ENCODE measurements at places on chromosomes 6 and 20. TPM values are rescaled to one million over a fixed set of nuclear protein-coding genes. Genes with fewer than 3 reads are reported as not detected.

The RIMS1 gene
- total RNA-seq, result 0.09 TPM

- no peaks in the 10 kb centered on the region for H3K36me3 ChIP-seq
- no peaks in the 10 kb centered on the region for H3K27me3 ChIP-seq
Measured at GRCh38 chr6:73614802-73615201, 39.0 kb downstream of the SLC17A5 start.

GRCh38 chr6:16148498-16148897 is 19.6 kb downstream of the MYLIP start:
- H3K27me3 ChIP-seq, result no peaks in the 10 kb centered on the region
- no peak overlapping the region for H3K27ac ChIP-seq
- H3K4me1 ChIP-seq, result no peaks in the 10 kb centered on the region
- H3K36me3 ChIP-seq, result peaks cover 17% of the 10 kb centered on the region
- DNase-seq, result no peak

DNA sequence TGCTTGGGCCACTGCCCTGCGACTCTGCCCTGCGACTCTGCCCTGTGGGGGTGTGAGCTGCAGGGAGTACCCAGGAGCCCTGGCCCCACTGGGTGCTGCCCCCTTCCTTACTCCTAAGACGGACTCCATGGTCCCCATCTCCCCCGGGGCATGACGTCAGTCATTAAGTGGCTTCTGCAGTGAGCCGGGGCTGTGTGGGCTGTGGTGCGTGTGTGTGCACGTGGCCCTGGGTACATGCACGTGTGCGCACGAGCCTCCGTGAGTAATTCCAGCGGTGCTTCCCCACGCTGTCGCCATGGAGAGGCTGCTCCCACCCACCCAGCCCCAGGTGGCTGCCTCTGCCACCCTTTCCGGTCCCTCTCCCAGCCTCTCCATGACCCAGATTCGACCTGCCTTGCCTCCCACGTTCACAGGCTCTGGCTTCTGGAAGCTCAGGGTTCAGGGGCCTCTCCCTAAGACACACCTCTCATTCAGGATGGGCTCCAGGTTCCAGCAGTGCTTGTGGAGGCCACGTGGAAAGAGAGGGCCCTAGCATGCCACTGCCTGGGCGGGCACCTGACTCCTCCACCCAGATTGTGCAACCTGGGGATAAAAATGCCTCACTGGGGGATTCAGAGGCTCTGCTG is 88.3 kb downstream of the DLGAP4 start:
- no peaks in the 10 kb centered on the region for H3K4me1 ChIP-seq
- no peaks in the 10 kb centered on the region for H3K36me3 ChIP-seq
- DNase-seq, result no peak
- H3K27ac ChIP-seq, result no peak overlapping the region
- H3K4me3 ChIP-seq, result no peak overlapping the region

DNA sequence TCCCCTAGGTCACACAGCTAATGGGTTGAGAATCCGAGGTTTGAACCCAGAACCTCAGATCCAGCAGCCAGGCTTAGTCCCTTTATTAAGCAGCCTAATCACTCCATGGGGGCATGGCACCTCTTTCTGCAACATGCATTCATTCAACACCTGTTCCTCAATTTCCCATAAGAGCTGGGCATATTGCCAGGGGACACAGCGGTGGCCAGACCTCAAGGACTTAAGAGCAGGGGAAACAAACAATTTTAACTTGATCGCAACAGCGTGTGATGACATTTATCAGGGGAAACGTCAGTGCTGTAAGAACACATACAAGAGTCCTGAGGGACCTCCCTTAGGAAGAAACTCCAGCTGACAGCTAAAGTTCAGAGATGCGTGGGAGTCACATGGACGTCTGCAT is 267.4 kb upstream of the CDH4 start:
- no peaks in the 10 kb centered on the region for H3K27me3 ChIP-seq
- DNase-seq, result no peak
- H3K27ac ChIP-seq, result no peak overlapping the region
- H3K36me3 ChIP-seq, result no peaks in the 10 kb centered on the region

The DDRGK1 gene
- 76.1 TPM for total RNA-seq

- H3K27me3 ChIP-seq, result no peaks in the 10 kb centered on the region
- H3K27ac ChIP-seq, result no peak overlapping the region
- DNase-seq, result no peak
- H3K36me3 ChIP-seq, result no peaks in the 10 kb centered on the region
Measured at GRCh38 chr6:20840675-20841074, 306.4 kb downstream of the CDKAL1 start.

- H3K4me1 ChIP-seq, result no peaks in the 10 kb centered on the region
- DNase-seq, result no peak
- no peaks in the 10 kb centered on the region for H3K27me3 ChIP-seq
- H3K4me3 ChIP-seq, result no peak overlapping the region
- no peaks in the 10 kb centered on the region for H3K36me3 ChIP-seq
Measured at GRCh38 chr20:46330072-46330763, 21.9 kb upstream of the CDH22 start.

GRCh38 chr6:46174904-46175303 is 4.1 kb upstream of the ENPP5 start:
- no peak for DNase-seq
- no peaks in the 10 kb centered on the region for H3K36me3 ChIP-seq
- H3K4me1 ChIP-seq, result no peaks in the 10 kb centered on the region
- no peak overlapping the region for H3K4me3 ChIP-seq
- H3K27me3 ChIP-seq, result no peaks in the 10 kb centered on the region

The OPRL1 gene
- not detected for total RNA-seq

- H3K4me1 ChIP-seq, result no peaks in the 10 kb centered on the region
- no peaks in the 10 kb centered on the region for H3K27me3 ChIP-seq
- no peak for DNase-seq
- H3K27ac ChIP-seq, result no peak overlapping the region
Measured at GRCh38 chr6:303263-303662, 11.0 kb downstream of the DUSP22 start.

- DNase-seq, result no peak
- no peaks in the 10 kb centered on the region for H3K4me1 ChIP-seq
- no peak overlapping the region for H3K27ac ChIP-seq
- no peak overlapping the region for H3K4me3 ChIP-seq
- no peaks in the 10 kb centered on the region for H3K36me3 ChIP-seq
Measured at GRCh38 chr6:154766288-154766687, 33.1 kb downstream of the SCAF8 start.

GRCh38 chr6:106300944-106301343 is 24.6 kb downstream of the ATG5 start:
- peaks cover 24% of the 10 kb centered on the region for H3K4me1 ChIP-seq
- no peaks in the 10 kb centered on the region for H3K27me3 ChIP-seq
- H3K27ac ChIP-seq, result no peak overlapping the region
- H3K4me3 ChIP-seq, result no peak overlapping the region
- H3K36me3 ChIP-seq, result no peaks in the 10 kb centered on the region

DNA sequence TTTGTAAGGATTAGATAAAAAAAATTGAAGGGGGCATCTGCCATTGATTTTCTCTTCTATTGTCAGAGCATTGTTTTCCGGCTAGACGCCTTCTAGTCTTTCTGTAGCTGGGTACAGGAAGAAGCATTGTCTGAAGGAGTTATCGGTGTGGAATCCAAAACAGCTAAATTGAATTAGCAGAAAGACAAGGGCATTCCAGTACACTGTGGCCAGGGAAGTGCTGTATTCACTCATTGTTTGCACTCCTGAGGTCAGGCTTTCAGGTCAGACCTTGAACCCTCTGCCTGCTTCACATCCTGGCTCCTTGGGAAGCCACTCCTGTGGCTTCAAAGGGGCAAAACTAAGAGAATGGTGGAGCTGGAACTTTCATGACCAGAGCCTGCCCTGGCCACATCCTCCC is 81.1 kb upstream of the SNAP25 start:
- H3K27ac ChIP-seq, result no peak overlapping the region
- H3K27me3 ChIP-seq, result no peaks in the 10 kb centered on the region
- DNase-seq, result no peak

GRCh38 chr20:9989066-9989724 is 45.6 kb upstream of the ANKEF1 start:
- H3K4me1 ChIP-seq, result no peaks in the 10 kb centered on the region
- no peak overlapping the region for H3K27ac ChIP-seq
- no peak overlapping the region for H3K4me3 ChIP-seq
- H3K36me3 ChIP-seq, result no peaks in the 10 kb centered on the region
- DNase-seq, result no peak
- H3K27me3 ChIP-seq, result no peaks in the 10 kb centered on the region

The HDGFL1 gene
- not detected for total RNA-seq

DNA sequence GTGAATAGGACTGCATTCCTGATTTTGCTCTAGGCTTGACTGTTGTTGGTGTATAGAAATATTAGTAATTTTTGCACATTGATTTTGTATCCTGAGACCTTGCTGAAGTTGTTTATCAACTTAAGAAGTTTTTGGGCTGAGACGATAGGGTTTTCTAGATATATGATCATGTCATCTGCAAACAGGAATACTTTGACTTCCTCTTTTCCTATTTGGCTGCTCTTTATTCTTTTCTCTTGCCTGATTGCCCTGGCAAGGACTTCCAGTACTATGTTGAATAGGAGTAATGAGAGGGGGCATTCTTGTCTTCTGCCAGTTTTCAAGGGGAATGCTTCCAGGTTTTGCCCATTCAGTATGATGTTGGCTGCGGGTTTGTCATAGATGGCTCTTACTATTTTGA is 13.4 kb downstream of the HLA-DOB start:
- H3K27me3 ChIP-seq, result peaks cover 6% of the 10 kb centered on the region
- no peak overlapping the region for H3K4me3 ChIP-seq
- H3K36me3 ChIP-seq, result no peaks in the 10 kb centered on the region
- no peaks in the 10 kb centered on the region for H3K4me1 ChIP-seq
- no peak for DNase-seq

- H3K36me3 ChIP-seq, result no peaks in the 10 kb centered on the region
- H3K27ac ChIP-seq, result peak overlapping the region; percentile 72
- no peaks in the 10 kb centered on the region for H3K4me1 ChIP-seq
- peak overlapping the region; percentile 42 for H3K4me3 ChIP-seq
Measured at GRCh38 chr6:26223650-26224546, 136.7 kb downstream of the HFE start.

DNA sequence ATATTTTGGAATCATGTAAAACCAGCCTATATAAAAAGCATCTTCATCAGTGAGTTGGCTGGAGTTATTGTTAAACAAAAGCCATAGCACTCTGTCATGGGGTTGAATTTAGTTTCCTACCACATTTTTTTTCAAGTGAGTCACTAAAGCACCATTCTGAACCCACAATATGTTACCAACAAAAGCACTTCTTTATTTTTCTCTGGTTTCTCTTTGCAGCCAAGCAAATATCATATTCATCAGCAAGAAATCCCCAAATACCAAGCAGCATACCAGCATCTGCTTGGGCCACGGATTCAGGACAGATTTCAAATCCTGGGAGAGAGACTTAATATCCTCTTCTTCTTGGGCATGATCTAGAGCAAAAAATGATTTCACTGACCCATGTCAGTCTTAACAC is 441.4 kb downstream of the BCKDHB start:
- H3K4me3 ChIP-seq, result no peak overlapping the region
- H3K36me3 ChIP-seq, result no peaks in the 10 kb centered on the region
- no peaks in the 10 kb centered on the region for H3K4me1 ChIP-seq
- no peak for DNase-seq

DNA sequence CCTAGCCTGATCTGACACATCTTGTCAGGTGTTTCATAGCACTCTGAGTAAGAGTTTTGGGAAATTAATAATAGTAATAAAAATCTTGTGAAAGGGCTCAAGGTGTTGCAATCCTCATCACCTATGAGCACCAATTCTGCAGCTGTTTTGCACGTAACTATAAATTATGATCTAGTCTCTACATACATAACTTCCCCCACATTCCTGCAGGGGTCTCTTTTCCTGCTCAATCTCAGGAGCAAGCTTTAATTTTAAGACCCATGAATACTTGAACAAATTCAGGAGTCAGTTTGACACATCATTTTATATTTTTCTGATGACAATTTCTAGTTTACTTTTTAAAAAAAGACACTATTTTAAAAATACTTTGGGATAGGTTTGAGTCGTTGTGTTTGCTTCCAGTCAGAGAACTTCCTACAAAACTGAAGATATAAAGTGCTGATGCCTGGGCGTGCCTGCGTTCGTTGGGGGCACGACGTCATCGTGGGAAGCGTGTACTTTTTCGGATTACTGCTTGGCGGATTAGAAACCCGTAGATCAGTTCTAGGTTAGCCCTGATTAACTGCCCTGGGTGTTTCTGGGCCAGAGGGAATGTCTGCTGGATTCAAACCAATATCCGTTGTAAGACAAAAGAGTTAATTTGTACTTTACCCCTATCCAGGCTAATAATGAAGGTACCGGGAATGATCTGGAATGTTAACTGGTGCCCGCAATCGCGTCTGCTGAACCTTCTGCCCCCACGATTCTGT is 1.0 kb upstream of the E2F3 start:
- H3K4me1 ChIP-seq, result no peaks in the 10 kb centered on the region
- peak overlapping the region; percentile 79 for H3K27ac ChIP-seq
- no peaks in the 10 kb centered on the region for H3K27me3 ChIP-seq

DNA sequence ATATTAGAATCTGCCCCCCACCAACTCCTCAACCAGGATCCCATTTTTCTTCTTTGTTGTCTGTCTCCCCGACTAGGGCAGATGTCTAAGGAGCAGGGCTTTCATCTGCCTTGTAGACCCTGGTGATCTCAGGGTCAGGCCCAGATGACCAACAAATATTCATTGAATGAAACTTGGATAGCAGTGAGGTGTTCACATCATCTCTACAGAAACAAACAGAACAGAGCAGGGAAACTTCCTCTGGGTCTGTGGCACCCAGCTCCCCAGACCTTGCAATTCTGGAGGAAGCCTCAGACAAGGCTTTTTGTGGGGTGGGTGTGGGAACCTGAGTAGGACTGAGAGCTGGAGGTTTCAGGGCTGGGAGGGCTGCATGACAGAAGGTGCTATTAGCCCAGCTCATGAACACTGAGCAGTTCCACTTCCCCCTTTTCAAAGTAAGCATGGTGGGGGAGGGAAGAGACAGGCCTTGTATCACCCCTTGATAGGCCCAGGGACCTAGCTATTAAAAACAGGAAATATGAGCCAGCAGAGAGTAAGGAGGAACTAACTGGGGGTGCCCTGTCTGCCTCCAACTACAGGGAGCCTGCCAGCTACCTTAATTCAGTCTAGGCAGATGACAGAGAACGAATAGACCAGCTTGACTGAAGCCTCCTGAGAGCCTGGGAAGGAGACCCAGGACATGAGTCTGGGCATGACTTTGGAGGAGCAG is 37.3 kb upstream of the TOP1 start:
- H3K27ac ChIP-seq, result no peak overlapping the region
- H3K4me3 ChIP-seq, result no peak overlapping the region
- no peaks in the 10 kb centered on the region for H3K4me1 ChIP-seq
- no peak for DNase-seq
- no peaks in the 10 kb centered on the region for H3K27me3 ChIP-seq
